ENCODE measurements at places on chromosomes 3 and 15. TPM values are rescaled to one million over a fixed set of nuclear protein-coding genes. Genes with fewer than 3 reads are reported as not detected.

TRPM1 gene
- total RNA-seq, result not detected

TPRG1 gene
- 8.6 TPM for total RNA-seq

SNTN gene
- not detected for total RNA-seq

SMCO1 gene
- total RNA-seq, result not detected

HTR3D gene
- total RNA-seq, result not detected

WNT5A gene
- total RNA-seq, result 42.4 TPM
